ENCODE measurements at places on chromosomes 6 and 20.

DNA sequence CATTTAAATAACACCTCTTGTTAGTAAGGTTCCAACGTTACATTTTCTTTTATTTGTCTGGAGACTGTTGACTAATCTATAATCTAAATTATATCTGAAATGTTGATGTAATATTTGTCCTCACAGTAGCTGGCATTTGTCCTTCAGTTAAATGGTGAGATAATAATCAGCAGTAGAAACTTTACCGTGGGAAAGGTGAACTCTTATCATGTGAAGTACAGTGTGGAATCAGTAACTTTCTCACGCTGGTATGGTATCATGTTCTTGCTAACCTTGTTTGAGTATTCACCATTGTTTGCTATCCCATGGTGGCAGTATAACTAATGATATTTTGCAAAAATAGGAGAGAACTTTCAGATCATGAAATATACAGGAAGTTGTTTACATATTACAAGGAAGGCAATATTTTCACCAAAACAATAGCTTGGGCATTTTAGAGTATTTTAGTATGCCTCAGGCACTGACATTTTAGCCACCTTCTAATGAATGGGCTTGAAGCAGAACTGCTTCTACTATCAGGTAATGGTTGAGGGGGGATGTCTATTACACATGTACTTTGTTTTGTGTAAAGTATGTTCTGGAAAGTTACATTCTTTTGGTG is 4.8 kb downstream of the GMNN start:
- DNase-seq: no peak

- DNase-seq: no peak
Observed at GRCh38 chr6:3878048-3878666, 29.0 kb downstream of the FAM50B start.

DNA sequence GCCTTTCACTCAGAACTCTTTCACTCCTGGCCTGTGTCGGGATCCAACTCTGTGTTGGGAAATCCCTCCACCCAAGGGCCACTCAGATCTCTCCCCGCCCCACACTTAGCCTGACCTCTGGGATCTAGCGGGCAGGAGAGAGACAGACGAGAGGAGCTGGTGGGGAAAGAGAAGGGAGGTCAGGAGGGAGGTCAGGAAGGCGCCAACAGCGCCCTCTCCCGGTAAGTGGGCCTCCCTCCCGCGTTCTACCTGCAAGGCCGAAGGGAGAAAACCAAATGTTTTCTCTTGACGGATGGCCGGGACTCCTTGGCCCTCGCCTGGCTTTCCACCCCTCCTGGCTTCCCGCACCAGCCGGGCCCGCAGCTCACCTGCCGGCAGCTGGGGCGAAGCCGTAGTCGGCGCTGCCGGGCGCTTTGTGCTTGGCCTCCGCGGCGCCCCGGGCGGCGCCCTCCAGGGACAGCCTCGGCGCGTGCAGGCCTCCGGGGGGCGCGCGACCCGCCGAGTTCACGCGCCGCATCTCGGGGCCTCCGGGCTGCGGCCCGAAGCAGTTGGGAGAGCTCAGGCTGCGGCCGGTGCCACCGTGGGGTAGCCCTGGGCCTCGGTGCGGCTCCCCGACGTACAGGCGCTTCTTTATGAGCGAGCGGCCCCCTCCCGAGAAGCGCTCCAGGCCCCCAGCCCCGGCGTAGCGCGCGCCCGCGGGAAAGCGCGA is 38.2 kb downstream of the C6orf132 start:
- DNase-seq: peak; percentile 91

DNA sequence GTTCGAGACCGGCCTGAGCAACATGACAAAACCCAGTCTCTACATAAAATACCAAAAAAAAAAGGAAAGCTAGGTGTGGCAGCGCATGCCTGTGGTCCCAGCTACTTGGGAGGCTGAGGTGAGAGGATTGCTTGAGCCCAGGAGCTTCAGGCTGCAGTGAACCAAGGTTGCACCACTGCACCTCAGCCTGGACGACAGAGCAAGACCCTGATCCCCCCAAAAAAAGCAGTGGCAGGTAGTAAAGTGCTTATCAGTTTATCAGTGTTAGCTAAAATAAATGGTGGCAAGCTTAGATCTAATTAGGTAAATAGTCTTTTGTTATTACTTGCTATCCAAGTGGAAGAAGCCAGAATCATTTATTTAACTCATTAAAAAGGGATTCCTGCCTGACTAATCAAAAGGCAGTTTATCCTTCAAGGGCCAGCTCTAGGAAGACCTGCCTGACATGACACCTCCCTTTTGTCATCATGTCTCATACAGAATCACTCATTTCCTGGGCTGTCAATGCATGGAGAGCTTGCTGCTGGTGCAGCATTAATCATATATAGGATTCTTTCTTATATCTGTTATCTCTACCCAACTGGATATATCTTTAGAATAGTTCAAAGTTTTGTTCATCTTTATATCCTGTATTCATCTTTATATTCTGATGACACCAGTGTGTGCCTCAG is 9.6 kb downstream of the DSTN start:
- no peak for DNase-seq

All from activated CD8-positive, alpha-beta memory T cell treated with anti-CD3 and anti-CD28 coated beads for 24 hours (primary cell).